CD4-positive, alpha-beta T cell treated with Interleukin-6 at 100 ng/mL for 8 hours (primary cell): ENCODE measurements at places on chromosomes 7 and 10.

- peak; percentile 9 for DNase-seq
Measured at GRCh38 chr7:12458520-12459131, 55.0 kb upstream of the VWDE start.

GRCh38 chr10:15325243-15325943 lies 45.7 kb downstream of the FAM171A1 start:
- no peak for DNase-seq

GRCh38 chr10:26467639-26468038 lies 29.5 kb downstream of the APBB1IP start:
- no peak for DNase-seq

DNA sequence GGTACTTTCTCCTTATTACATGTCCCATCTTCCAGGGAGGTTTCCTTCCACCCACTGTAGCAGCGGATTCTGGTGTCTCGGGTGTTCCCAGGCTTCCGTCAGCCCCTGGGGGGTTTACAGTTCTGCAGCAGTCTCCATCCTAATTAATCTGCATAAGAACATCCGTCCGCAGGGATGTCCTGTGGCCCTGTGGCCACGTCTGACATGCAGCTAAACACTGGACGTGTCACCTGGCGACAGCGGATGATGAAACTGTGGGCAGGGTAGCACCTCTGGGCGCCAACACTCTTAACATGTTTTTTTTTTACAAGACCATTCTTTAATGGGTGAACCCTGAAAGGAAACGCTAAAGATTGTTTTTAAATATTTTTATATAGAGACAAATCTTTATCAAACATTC lies 58.2 kb downstream of the DIP2C start:
- DNase-seq = no peak
